ENCODE measurements at places on chromosomes 1 and 21.

GRCh38 chr1:15526021-15526489 is 593 bp upstream of the DNAJC16 start:
- DNase-seq = no peak

DNA sequence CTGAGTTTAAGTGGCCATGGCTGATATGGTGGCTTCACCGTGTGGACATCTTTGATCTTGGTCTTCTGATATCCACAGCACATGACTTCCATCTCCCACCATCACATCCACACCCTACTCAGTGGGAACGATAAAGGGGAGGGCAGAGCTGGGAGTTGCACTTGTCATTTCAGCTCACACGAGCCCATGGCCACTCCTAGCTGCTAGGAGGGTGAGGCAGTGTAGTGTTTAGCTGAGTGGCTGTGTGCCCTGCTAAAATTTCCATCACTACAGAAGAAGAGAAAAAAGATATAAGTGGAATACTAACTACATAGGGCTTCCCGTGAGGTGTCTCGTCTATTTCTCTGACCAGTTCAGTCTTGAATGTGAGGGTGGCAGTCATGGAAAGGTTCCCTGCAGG is 123.3 kb upstream of the EDN2 start:
- no peak for DNase-seq

DNA sequence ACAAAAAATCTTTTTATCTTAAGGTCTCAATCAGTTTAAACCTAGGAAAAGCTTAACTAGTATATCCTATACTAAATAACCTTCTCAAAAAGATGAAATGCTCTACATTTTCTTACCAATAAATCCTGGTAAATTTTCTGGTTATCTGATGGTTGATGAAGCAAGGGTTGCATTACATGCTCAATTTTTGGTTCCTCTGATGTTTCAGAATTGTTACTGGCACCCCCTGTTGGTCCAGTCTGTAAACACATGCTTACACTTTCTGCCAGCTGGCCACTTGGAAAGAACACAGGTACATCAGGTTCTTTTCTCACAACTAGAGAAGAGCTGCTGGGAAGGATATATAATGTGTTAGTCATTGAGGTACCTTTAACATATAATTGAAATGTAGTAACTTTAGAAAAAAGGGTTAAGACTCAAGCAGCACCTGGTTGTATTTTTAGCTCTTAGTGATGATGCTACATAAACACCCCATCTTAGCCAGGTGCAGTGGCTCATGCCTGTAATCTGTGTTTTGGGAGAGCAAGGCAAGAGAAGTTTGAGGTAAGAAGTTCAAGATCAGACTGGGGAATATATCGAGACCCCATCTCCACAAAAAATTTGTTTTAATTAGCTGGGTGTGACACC is 30.9 kb upstream of the TAL1 start:
- DNase-seq = no peak

DNA sequence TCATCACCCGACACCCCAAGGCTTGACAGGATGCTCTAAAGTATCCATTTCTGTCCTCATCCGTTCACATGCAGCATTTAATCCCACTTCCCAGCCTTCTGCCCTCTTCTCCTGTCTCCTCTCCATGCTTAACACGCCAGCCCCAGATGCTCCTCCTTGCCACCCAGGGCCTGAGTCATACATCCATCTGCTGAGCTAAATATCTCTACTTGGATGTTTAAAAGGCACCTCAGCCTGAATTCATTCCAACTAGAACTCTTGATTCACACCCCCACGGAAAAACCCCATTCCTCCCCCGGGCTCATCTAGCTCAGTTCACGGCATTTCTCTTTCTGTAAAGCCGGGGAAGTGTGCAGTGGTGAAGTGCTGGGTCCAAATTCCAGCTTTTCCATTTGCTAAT is 27.7 kb downstream of the TEX35 start:
- DNase-seq = no peak

DNA sequence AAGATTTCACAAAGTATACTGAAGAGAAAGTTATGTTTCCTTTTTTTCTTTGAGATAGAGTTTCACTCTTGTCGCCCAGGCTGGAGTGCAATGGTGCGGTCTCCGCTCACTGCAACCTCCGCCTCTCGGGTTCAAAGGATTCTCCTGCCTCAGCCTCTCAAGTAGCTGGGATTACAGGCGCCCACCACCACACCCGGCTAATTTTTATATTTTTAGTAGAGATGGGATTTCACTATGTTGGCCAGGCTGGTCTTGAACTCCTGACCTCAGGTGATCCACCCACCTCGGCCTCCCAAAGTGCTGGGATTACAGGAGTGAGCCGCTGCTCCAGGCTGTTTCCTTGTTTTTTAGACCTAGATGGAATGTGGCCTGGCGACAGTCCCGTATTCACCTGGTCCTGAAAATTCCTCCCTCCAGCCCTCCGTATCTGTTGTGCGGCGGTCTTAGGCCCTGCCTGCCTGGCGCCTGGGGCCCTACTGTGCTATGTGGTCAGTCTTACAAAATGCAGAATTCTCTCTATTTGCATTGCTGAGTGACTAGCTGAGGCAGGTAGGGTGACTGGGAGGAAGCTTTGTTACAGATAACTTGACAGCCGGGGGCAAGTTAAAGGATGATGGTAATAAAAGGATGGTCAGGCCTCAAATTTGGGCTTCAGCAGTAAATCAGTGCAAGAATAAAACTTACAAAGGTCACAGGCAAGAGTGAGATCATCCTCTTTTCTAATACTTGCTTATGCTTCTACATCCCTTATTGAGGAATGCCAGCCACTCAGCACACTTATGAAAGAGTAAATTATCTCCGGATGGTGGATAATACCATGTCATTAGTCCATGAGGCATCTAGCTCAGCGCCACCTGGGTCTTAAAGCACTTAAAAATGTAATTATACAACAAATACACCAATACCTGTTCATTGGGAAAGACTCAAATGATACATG is 30.3 kb downstream of the PARK7 start:
- DNase-seq = no peak

DNA sequence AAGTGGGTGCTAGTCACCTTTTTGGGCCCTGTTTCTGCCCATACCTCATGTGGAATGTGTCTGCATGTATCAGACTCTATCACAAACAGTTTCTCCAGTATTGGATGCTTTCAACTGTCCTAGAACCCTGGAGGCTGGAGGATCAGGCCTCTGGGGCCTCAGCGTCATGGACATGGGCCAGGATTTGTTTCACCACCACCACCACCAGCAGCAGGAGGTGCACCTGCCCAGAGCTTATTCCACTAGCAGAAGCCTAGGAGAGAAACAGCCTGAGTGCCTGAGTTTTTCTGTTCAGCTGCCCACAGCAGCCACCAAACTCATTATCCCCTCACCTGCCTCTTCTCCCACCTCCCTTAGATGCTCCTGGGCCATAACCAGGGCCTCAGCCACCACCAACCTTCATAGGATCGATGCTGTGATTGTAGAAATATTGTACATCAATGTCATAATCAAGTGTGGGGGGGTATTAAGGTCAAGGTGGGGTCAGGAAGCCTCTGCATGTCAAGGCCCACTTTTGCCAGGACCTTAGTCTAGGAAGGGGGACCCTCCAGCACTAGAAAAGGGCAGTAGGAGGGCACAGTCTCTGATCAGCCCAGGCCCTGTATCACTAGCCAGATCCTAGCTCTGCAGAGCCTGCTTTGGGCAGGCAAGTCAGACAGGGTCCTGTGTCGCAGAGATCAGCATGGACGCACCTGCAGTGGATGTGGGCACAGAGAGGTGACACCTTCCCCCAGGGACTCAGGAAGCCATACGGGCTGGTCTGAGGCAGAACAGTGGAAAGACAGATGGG is 9.3 kb downstream of the DMAP1 start:
- no peak for DNase-seq

DNA sequence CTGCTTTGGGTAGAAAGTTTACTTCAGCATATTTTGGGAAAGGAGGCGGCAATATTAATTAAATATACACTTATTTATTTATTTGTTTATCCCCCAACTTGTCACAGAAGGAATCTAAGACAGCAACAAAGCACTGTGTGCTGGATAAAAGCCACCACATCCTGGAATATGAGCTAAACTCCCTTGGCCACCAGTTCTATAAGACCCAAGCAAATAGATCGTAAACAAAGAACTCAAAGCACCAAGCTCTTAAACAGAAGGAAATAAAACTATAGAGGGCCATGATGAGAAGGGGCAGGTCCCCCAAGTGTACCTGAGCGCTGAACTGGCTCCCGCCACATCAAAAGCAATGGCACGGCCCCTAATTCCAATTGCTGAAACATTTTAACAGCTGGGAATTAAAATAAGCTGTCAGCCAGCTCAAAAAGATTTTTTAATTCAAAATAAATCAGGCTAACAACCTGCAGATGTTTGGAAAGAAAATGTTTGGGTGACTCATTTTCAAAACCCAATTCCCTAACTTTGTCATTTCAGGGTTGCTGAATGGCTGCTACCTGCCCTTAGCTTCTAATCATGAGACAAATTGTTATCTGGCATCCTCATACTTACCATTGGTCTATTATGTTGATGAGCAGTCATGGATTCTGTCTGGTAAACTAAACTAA is 127.1 kb downstream of the SLC30A10 start:
- no peak for DNase-seq

DNA sequence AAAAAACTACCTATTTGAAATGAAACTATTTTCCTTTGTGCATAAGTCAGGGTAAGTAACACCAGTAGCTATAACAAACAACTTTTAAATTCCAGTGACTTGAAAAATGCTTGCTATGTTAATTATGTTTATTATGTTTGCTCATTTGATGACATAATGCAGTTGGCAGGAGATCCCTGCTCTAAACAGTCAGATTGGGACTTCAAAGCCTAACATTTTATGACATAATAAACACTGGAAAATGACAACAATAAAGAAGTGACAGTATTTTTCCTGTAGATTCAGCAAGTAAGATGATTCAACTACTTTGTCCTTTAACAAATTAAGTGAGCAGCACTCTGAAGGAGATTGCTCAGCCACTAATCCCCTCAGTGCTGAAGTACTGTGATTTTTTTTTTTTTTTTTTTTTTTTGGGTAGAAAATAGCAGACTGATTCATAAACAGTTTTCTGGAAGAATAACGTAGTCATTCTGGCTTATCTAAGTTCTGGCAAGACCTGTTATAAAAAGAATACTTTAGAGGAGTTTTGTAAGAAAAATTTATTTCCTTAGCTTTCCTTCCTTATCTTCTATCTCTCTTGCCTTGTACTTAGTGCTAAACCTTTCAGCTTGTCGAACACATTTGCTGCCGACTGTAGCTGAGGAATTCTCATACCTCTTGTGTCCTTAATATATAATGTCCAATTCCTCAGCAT is 207.2 kb downstream of the PTGER3 start:
- no peak for DNase-seq

- no peak for DNase-seq
Observed at GRCh38 chr1:86852782-86853408, 61.0 kb downstream of the SELENOF start.

All from right kidney (tissue), 9 donors.